Coronary artery (tissue), 2 donors: ENCODE measurements at places on chromosomes 6 and 20.

DNA sequence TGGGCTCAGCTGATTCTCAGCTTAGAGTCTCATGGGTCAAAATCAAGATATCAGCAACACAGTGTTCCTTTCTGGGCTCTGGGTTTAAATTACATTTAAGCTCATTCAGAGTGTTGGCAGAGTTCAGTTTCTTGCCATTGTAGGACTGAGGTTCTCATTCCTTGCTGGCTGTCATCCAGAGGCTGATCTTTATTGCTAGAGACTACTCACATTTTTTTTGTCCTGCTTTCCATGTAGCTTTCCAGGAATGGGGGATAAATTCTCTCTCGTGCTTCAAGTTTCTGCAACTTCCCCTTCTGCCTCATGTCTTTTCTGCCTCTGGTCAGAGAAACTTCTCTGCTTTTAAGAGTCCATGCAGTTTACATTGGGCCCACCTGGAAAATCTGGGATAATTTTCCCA lies 86.9 kb downstream of the RFX6 start:
- no peak for DNase-seq

- no peak for DNase-seq
Measured at GRCh38 chr20:36367907-36368799, 62.0 kb downstream of the DLGAP4 start.

DNA sequence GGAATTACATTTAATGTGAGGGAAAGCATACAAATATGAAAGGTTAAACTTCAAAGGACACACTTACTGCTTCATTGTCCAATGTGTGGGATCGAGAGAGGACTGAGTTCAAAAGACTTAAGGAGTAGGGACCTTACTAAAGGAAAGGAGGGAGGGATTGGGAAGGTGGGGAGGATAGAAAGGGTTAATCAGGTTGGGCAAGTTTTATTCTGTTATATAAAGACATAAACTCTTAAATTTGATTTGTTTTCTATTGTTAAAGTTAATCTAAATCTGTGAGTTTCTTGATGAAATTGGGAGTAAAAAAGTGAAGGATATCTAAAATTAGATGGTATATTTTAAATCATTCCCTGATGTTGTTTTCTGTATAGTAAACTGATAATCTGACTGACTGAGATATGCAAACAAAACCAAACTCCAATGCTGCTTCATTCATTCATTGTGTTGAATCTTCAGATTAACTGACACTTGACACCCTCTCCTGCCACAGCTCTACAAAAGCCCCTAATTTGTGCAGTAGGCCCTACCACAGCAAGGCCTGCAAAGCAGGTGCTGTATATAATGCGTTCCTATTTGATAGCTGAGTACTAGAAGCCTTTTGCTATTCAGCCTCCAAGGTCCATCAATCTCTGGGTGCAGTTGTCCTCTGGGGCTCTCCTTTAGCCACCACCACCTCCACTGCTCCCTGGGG lies 1.3 kb upstream of the UBE2J1 start:
- no peak for DNase-seq

GRCh38 chr6:21615504-21615903 lies 22.0 kb downstream of the SOX4 start:
- DNase-seq, result no peak

DNA sequence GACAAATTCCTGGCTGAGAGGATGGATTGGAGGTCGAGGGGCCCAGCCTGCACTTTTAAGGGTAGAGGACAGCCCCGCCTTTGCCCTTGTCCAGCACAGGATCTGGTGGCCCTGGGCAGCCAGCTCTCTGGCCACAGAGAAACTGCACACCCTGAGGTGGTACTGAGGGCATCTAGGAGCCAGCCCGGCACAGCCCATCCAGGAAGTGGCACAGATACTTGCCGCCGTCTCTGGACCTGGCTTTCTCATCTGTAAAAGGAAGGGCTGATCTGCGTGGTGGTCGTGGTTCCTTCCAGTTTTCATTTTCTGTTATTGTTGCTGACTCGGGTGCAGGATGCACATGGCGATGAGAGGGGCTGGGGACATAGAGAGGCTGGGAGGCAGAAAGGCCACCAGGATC lies 16.0 kb upstream of the SLC22A7 start:
- DNase-seq, result no peak

- no peak for DNase-seq
Measured at GRCh38 chr6:2232445-2232844, 13.0 kb downstream of the GMDS start.

DNA sequence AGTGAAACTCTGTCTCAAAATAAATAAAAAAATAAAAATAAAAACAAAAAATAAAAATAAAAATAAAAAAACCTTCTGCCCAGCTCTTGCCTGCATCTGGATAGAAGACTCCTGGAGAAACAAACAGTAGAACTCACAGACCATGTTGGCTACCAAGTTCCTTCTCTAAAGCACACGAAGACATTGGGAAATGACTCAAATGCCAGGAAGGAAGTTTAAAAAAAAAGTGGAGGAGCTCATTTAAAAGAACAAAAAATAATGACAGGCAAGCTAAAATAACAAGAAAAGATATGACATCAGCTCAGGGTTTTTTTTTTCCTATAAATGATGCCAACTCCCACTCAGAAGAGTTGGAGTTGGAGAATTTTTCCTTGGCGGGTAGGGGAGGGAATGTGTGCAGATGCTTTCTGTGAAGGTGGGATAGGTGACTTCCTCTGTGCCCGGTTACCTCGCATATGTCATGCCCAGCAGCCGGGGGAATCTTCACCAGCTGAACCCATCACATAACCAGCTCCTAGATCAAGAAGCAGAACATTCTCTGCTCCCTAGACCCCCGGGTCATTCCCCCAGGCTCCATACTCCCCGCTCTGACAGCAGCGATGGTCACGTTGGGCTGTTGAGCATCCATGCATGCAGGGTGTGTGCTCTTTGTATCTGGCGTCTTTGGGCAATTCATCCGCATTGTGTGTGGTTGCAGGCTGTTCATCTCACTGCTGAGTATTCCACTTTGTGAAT lies 17.3 kb upstream of the CD93 start:
- DNase-seq, result no peak

DNA sequence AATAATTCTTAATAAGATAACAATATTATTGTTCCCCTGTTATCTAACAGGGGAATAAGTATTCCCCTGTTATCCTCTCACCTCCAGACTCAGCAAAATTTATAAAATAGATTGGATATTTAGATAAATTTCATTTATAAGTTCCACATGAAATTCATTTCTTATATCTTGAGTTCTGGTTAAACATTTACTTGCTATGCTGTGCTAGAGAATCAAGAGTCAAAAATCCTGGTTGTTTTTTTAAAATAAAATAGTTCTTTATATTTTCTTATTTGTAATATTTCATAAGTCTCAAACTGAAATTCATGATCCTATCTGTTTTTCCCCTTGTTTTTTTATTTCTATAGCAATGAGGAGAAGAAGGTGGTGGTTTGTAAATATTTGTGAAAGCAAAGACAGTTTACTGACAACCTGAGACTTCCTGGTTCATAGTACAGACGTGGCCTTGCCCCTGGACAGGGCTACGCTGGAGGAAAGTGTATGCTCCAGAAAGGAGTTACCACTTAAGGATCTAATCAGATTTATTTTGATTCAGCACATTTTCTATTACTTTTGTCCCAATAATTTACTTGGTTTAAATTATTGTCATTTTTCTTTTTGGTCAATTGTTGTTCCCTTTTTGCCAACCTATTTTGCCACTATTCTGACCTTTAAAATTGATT lies 37.8 kb upstream of the MARCKS start:
- DNase-seq, result no peak

DNA sequence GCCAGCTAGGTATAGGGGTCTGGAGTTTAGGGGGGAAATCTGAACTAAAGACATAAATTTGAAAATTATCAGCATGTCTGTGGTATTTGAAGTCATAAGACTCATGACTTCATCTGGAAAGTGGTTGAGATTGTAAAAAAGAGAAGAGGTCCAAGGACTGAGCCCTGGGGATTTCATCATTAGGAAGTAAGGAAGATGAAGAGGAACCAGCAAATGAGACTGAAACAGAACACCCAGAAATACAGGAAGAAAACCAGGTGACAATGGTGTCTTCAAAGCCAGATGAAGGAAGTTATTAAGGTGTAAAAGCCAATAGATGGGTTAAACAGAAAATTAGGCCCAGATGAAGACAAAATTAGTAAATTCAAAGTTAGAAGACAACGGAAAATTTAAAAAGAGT lies 49.1 kb upstream of the UBR2 start:
- DNase-seq, result no peak

- DNase-seq, result no peak
Measured at GRCh38 chr6:132713352-132714134, at the start of gene VNN1. TSS of gene VNN1 (minus strand) at chr6:132714055. CDS start at chr6:132714035, 20 bp downstream.

GRCh38 chr6:6695625-6696276 lies 107.2 kb downstream of the LY86 start:
- no peak for DNase-seq

DNA sequence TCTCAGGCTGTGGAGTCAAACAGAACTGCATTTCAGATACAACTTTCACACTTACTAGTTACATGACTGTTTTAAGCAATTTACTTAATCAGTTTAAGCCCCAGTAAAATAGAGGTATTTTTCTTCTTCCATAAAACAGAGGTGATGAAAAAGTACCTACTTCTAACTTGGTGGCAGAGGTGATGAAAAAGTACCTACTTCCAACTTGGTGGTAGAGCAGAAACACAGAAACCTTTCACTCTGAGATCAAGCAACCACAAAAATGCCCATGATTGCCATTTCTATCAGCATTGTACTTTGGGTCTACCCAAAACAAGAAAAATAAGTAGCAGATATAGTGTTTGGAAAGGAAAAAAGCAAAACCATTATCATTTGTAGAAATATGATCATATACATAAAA lies 148.7 kb downstream of the OPRM1 start:
- no peak for DNase-seq

GRCh38 chr6:54737247-54737646 lies 109.3 kb upstream of the FAM83B start:
- DNase-seq, result no peak

GRCh38 chr6:136427378-136427717 lies 122.9 kb downstream of the MAP7 start:
- DNase-seq, result no peak

DNA sequence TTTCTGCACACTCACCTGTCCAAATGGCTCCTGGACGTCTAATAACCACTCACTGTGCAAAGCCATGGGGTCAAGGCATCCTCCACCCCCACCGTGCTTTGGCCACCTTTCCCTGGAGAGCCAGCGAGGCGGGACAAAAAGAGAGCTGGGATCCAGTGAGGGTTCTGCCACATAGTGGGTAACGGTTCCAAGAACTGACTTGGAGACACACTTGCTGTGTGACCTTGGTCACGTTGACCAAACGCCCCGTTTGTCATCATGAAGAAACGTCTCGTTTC lies 287.2 kb downstream of the TFAP2C start:
- DNase-seq, result no peak

DNA sequence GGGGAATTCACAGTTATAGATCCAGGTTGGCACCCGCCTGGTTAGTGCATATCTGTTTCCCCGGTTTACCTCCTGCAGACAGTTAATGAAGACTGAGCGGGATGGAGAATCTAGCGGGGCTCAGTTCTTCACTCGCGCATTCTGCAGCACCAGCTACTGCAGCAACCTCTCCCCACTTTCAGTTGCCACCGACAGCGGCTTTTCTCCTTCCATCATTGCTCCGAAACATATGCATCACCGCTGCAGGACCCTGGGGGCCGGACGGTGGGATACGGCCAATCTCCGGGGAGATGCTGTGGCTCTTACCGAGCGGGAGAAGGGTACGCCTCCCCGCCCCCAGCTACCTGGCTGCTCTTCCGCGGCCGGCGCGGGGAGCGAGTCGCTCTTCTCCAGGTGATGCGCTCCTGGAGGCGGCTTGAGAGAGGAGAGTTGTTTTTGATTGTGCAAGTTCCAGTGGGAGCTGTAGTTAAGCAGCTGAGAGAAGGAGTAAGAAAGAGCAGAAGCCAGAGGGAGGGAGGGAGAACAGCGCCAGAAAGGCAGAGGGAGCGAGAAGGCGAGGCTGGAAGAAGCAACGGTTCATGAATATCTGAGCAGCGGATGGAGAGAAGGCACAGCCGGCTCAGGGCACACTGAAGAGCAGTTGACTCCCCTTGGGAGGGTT lies at the start of gene SGK1:
TSS of gene SGK1 (minus strand) at position 642 of the 661 bp plus-strand sequence. CDS start 652 bp downstream, outside the sequence.
- DNase-seq, result no peak

DNA sequence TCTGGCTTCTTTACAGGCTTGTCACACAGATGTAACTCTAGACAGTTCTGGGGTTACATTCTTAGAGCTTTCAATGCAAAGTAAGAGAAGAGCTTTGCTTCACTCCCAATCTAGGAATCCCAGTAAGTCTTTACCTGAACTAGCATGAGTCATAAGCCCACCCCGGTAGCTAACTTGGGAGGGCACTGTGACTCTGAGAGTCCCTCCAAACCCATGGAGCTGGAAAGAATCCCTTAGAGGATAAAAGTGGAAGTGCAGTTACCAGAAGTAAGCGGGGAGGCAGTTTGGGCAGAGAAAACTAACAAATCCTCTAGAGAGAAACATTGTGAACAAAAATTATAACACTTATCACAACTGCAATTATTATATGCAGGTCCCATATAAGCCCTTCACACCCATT lies 84.0 kb upstream of the SMLR1 start:
- DNase-seq, result no peak

DNA sequence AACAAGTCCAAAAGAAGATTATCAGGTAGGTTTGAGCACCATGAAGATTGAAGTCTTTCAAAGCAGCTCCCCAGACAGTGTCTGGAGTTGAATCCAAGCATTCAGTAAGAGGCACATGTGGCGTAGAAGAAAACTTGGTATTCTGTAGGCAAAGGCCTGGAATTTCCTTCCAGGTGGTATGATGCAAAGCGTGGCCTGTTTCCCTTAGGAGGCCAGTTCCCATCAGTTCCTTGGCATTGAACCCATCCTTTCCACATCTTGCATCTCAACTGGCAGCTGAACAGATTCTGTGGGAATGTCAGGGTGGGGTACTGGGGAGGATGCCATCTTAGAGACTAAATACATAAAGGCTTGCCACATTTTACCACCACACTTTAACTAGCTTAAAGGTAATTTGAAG lies 516.0 kb downstream of the BTBD3 start:
- DNase-seq, result no peak

- DNase-seq, result no peak
Measured at GRCh38 chr20:20480126-20480525, 112.2 kb downstream of the INSM1 start.

GRCh38 chr20:60066438-60066823 lies 108.2 kb downstream of the CDH26 start:
- DNase-seq, result no peak

DNA sequence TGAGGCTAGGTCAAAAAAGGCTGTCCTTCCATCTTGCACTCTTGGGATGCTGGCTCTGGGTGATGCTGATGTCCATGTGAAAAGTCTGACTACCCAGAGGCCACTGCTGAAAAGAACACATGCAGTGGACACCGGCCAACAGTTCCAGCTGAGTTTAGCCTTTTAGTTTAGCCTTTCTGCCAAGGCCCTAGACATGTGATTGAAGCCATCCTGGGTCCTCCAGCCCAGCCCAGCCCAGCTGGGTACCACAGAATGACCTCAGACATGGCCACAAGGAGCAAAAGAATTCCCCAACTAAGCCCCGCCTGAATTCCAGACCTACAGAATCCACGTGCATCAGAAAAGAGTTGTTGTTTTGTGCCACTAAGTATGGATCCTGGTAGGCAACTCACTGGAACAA lies 17.4 kb downstream of the PIGT start:
- peak; percentile 79 for DNase-seq

GRCh38 chr6:71197780-71198179 lies 90.8 kb upstream of the OGFRL1 start:
- DNase-seq, result no peak

GRCh38 chr20:59123011-59123677 lies 40.5 kb upstream of the ZNF831 start:
- peak; percentile 26 for DNase-seq
